ENCODE measurements at places on chromosomes 7 and 10.

DNA sequence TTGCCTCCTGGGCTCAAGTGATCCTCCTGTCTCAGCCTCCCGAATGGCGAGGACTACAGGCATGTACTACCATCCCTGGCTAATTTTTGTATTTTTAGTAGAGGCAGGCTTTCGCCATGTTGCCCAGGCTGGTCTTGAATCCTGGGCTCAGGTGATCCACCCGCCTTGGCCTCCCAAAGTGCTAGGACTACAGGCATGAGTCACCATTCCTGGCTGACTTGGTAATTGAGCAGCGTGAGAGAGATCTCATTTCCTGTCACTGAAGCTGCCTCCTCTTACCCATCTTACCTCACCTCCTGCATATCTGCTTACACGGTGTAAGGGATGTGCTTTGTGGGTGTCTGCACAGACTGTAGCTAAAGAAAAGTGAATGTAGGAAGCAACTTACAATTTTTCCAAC is 9.7 kb downstream of the IFIT3 start:
- DNase-seq = no peak

GRCh38 chr7:35463176-35463700 is 209.3 kb upstream of the TBX20 start:
- no peak for DNase-seq

DNA sequence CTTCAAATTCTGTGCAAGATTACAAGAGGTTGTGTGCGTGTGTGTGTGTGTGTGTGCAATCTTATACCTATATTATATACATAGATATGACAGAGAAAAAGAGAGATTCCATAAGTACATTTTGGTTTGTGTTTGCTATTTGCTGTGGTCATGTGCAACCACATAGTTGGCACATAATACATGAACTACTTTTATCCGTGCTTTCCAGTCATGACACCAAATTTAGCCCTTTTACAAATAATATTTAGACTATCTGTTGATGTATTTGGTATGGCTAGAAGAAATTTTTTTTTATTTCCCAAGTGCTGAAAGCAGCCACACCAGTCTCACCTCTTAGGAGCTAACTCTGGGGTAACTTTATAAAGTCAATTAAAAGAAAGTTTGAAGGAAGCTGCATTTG is 63.5 kb upstream of the EGFR start:
- DNase-seq = no peak

DNA sequence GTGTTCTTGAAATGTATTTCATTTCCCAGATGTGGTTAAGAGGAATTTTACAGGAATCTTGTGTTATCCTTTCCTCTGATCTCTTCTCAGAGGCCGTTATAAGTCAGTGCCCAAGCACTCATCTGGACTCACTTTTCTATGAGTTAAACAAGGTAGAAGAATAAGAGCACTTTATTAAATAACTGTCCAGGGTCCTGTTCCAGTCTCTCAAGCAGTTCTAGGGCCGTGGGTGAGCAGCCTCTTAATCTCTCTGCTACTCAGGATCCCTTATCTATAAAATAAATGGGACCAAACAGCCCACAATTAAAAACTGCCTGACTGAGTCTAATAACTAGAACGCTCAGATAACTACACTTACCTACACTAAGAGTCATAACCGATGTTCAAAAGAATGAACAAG is 111.2 kb downstream of the OSBPL3 start:
- DNase-seq = no peak

- DNase-seq = no peak
Measured at GRCh38 chr10:123395906-123396305, 241.7 kb downstream of the BUB3 start.

DNA sequence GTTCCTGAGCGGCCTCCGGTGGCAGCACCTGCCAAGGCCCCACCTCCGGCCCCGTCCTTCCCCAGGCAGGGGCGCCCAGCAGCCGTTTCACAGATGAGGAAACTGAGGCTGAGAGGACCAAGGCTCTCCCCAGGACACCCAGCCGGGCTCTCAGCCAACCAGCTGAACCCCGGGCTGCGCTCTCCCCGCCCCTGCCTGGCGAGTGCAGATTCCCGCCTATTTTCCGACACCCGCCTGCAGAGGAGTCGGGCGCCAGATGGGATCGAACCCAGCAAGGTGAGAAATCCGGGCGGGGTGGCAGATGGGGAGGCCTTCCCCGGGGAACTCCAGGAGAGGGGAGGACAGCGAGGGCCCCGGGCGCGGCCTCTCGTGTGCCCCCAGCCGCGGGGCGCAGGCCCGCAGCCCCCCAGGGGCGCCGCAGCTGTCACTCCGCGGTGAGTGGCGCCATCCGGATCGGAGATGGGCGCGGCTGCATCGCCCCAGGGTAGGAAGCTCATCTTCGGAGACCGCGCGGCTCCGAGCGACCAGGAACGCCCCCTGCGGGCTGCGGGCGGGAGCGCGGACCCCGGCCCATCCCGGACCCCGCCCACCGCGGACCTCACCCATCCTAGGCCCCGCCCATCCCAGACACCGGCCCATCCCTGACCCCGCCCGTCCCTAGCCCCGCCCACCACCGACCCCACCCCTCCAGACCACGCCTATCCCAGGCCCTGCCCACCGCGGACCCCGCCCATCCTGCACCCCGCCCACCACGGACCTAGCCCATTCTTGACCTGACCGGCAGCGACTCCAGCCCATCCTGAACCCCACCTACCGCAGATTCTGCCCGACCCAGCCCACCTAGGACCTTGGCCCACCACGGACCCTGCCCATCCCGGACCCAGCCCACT is 90.3 kb downstream of the MICALL2 start:
- DNase-seq = peak; percentile 97

- no peak for DNase-seq
Measured at GRCh38 chr7:65436163-65436562, 62.5 kb downstream of the ZNF92 start.

DNA sequence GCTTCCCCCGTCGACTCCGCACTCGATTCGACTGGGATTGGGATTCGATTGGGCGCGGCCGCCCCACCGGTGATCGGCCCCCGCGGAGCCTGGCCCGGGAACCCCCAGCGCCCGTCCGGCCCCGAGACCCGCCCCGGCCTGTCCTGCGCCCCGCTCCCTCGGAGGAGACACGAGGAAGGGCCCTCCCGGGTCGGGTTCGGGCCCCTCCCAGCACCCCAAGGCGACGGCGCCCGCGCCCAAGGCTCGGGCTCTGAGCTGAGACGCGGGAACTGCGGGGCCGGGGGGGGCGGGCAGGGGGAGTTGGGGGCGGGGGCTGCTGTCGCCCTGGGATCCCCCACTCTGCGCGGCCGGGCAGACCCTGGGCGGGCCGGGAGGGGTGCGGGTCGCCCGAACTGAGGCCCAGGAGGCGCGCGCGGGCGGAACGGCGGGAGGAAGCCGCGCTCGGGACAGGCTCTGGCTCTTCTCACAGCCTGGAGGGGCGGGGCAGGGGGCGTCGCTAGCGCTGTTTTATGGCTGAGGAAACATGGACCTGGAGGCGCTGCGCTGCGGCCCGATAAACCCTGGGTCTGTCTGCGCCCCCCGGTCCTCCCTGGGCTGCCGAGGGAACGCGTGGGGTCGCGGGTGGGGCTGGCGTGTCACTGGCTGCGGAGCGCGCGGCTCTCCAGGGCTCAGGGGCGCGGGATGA is 1.7 kb upstream of the NKX6-2 start:
- peak; percentile 73 for DNase-seq

GRCh38 chr10:74067373-74068352 is 69.7 kb downstream of the VCL start:
- DNase-seq = no peak

GRCh38 chr7:144824360-144824759 is 11.5 kb downstream of the TPK1 start:
- no peak for DNase-seq

DNA sequence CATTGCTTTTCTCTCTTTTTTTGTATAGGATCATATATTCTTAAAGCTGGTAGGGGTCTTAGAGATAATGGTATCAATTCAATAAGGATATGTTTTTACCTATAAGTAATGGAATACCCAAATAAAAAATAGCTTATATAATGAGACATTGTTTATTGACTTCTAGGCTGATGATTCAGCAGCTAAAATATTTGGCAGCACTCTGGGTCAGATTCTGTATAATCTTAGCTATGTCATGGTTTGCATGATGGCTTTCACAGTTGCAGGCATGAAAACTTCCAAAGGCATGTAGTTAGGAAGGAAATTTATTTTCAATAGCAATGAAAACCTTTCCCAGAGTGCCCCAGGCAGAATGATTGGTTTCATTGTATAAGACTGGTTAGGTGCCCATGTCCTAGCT is 32.1 kb upstream of the A1CF start:
- DNase-seq = no peak

DNA sequence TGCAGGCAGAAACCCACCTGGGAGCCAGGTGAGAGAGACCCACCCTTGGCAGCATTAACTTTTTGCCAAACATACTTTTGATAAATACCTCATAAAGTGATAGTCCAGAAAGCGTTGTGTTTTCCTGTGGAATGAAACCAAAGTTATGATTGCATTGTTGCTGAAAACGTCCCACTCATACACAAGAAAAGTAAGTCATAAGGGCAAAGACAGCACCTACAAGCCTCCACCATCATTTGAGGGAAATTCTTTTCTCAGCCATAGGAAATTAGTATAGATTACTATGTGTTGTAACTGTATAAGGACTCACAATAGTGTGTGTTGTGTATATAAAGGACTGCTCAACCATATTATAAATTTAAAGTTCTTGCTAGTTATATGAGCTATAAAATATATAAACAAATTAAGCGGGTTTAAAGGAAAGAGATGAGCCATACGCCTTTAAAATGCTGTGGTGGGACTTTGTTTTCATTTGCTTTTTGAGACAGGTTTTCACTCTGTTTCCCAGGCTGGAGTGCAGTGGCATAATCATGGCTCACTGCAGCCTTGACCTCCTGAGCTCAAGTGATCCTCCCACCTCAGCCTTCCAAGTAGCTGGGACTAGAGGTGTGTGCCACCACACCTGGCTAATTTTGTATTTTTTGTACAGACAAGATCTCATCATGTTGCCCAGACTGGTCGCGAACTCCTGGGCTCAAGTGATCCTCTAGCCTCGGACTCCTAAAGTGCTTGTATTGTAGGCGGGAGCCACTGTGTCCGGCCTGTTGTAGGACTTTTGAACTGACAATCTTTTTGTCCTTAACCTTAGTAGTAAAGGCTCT is 160.8 kb downstream of the PKD1L1 start:
- DNase-seq = no peak

Measured in WTC11 (cell line).